ENCODE measurements at places on chromosomes 4 and X.

GRCh38 chr4:73701116-73701515 lies 39.3 kb upstream of the CXCL8 start:
- DNase-seq, result no peak

DNA sequence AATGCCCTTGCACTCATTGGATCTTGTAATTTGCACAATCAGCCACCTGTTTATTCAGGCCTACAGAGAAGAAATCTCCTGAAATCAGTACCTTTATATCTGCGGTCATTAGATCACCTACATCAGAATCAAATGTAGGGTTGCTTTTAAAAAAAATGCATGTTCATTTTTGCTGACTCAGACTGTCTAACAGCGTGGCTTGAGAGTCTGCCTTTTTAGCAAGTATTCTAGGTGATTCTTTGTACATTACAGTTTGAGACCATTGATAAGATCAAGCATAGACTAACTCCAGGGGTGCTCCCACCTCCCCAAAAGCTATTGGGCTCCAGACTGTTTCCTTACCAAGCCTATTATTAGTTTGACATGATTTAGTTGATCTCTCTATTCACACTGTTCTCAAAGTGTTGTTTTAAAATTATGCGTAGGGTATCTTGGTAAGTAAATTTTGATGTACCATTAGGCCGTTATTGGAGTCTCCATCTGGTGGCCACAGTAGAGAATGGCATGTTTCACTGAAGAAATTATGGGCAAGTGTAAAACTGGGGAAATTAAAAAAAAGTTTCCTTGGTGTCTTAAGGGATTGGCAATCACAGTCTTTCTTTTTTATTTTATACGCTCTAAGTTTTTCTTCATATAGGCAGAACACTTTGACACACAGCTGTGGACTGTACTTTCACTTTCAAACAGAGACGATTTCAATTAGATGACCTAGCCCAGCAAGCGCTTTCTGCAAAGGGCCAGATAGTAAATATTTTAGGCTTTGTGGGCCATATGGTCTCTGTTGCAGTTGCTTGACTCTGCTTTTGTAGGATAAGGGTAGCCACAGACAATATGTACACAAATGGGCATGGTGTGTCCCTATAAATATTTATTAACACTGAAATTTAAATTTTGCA lies 33.7 kb upstream of the MSL3 start:
- DNase-seq, result peak; percentile 33

- no peak for DNase-seq
Measured at GRCh38 chr4:76581077-76581962, 146.3 kb downstream of the SHROOM3 start.

DNA sequence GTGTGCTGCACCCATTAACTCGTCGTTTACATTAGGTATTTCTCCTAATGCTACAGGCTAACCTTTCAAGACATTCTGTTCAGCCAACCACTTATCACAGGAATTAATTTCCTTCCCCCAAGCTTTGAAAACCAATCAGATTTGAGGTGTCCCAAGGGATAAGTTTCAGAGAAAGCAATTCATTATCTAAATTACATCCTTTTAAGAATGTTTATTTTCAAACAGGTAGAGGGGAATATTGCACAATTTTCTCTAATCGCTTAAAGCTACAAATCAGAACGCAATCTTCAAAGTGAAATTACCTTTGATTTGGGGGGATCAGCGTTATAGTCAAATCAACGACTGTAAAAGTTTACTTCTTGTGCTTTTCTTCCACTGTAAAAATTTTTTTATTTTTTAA lies 1.6 kb downstream of the CLOCK start:
- DNase-seq, result peak; percentile 33

- no peak for DNase-seq
Measured at GRCh38 chr4:86185659-86186058, 174.2 kb downstream of the MAPK10 start.

DNA sequence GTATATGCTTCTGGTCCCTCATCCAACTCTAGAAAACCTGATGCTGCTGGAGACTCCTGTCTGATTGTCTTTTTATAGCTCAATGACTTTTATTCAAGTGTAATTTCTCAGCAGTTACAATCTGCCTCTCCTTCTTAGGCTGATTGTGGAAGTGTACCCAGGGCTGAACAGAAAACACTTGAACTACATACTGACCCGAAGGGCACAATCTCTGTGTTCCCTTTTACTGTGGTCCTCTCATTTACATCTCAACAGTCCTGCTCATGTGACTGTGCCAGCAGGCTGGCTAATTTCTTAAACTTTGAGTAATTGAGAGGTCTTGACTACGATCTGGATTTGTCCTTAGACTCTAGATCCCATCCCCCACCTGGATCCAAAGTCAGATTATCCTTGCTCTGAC lies 863.4 kb downstream of the PDHA2 start:
- DNase-seq, result no peak

- DNase-seq, result no peak
Measured at GRCh38 chr4:170037481-170037880, 11.3 kb upstream of the MFAP3L start.

- DNase-seq, result no peak
Measured at GRCh38 chr4:80471756-80472155, 136.2 kb downstream of the CFAP299 start.

- DNase-seq, result no peak
Measured at GRCh38 chr4:44983083-44983482, 256.7 kb upstream of the GNPDA2 start.

DNA sequence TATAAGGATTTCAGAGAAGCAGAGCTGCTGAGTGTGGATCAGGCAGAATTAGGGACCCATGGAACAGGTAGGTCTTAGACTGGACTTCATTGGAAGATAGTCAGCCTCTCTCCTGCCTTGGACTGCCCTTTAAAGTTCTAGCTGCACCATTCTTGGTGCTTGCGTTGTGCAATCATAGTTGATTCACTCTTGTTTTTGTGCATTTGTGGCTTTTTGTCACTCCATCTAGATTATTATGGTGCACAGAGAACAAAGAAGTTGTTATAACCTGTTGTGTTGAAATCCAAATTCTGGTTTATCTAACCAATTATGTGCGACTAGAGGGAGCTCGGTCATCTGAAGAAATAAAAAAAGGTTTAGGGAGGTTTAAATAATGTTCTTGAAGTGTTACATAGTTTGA lies 59.3 kb downstream of the JADE1 start:
- DNase-seq, result no peak

All from D341Med (cell line).